ENCODE measurements at places on chromosomes 1 and 21.
A peak's percentile ranks its signal among the peaks of the same experiment; 100 is the strongest.

DNA sequence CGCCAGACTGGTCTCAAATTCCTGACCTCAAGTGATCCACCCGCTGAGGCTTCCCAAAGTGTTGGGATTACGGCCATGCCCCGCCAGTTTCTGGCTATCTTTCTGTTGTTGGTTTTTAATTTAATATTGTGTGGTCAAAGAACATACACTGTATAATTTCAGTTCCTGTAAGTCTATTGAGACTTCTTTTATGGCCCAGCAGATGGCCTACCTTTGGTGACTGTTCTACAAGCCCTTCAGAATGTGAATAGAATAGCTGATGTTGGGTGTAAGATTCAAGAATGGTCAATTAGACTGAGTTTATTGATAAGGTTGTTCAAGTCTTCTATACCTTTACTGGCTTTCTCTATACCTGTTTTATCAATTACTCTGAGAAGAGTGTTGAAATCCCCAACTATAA lies 10.7 kb downstream of the HES2 start:
- no peak for DNase-seq

- DNase-seq: peak; percentile 53
Measured at GRCh38 chr1:225660544-225660946, 7.6 kb upstream of the ENAH start.

DNA sequence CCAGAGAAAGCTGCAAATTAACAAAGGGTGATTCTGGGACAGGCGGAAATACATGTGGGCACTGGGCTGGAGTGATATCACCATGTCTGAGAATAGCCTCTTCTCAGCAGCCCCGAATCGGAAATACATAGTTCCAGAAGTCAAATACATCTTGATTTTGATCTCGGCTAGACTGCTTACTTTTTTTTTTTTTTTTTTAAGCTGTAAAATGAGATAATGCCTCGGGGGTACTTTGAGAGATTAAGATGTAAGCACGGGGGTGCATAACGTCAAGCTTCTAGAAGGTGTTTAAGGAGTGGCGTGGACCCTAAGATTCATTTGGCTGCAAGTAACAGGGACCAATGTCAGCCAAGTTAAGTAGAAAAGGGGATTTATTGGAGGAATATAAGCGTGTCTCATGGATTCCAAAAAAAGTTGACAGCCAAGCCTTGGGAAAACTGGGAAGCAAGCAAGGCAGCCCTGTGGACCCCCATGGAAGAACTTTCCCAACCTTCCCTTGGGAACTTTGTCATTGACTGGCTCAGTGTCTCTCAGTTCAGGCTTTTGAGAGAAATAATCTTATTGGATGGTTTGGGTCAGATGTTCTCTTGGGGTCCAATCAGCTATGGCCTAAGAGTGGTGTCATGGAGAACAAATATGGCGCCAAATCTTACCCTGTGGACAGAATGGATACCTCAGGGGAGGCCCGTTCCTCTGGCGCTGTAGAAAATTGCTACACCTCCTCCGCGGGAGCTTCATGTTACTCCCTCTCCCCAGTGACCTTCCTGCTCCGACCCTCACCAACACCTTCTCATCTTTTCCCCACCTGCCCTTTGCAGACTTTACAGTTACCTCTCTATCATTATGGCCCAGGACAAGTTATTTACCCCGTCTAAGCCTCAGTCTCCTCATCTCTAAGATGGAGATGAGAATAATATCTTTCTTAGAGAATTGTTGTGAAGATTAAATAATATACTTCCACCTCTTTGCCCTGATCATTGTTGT lies 186.6 kb downstream of the KAZN start:
- peak; percentile 49 for DNase-seq

DNA sequence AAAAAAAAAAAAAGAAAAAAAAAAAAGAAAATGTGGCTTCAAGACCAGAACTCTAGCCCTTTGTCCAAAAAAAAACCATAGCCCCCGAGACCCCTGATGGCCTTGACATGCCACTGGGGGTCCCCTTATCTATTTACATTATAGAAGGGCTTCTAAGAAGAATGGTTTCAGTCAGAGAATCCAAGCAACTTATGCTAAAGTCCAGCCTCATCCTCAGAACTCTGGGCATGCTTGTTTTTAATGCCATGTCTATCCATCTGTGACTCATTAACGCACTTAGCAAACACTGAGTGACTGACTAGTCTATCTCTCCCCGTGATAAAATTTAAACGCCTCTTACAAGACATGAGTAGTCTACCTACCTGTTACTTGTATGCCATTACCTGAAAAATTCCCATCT lies 29.3 kb downstream of the ERG start:
- no peak for DNase-seq

DNA sequence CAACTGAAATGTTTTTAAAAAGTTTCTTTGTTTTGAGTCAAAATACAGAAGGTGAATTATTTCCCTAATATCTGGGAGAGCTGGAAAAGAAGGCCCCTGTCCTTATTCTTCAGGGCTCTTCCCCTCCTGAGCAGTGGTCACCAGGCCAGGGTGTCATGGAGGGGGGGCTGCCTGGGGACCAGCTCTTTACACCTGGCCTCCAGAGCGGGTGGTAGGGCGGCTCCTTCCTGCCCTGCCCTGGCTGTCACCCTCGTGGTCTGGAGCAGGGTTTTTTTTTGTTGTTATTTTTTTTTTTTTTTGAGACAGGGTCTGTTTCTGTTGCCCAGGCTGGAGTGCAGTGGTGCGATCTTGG lies 6.6 kb downstream of the SKI start:
- DNase-seq: peak; percentile 37

GRCh38 chr1:208019257-208019656 lies 108.3 kb upstream of the CD34 start:
- DNase-seq: no peak

DNA sequence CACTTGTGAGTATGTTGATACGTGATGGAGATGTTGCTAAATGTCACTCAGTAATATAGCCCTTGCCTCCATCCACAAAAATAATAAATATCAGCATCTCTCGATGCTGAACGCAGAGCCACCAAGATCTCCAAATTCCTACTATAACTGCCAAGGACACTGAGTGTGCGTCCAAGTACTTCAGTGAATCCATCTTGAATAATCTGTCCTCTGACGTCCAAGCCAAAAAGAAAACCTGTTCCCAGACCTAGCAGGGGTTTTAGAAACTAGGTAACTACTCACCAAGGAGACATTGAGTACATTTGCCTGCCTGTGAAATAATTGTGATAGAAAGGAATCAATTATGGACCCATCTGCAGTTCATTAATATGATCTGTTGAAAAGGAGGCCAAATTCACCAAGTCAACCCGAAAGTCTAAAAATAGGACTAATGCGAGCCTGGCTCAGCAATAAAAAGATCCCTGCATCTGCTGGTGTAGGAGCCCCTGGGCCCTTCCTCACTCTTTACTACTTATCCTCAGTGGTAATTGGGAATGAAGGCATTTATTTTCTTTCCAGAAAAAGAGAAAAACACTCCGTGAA lies 226.9 kb upstream of the IRF2BP2 start:
- DNase-seq: no peak

DNA sequence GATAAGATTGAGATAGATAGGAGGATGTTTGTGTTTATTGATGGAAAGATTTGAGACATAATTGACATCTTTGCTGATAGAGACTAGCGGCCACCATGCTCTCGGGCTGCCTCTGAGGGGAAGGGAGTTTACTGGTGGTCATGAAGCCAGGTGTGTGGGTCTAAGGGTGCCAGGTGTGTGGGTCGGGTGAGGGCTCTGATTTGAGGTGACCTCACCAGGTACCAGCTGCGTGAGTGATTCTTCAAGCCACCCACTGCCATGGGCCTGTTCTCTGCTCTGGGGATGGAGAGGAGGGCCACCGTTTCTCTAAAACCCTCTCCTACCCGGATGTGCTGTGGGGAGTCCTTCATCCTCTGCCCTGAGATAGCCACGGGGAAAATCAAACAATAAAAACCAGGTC lies 3.2 kb downstream of the UBASH3A start:
- DNase-seq: no peak

DNA sequence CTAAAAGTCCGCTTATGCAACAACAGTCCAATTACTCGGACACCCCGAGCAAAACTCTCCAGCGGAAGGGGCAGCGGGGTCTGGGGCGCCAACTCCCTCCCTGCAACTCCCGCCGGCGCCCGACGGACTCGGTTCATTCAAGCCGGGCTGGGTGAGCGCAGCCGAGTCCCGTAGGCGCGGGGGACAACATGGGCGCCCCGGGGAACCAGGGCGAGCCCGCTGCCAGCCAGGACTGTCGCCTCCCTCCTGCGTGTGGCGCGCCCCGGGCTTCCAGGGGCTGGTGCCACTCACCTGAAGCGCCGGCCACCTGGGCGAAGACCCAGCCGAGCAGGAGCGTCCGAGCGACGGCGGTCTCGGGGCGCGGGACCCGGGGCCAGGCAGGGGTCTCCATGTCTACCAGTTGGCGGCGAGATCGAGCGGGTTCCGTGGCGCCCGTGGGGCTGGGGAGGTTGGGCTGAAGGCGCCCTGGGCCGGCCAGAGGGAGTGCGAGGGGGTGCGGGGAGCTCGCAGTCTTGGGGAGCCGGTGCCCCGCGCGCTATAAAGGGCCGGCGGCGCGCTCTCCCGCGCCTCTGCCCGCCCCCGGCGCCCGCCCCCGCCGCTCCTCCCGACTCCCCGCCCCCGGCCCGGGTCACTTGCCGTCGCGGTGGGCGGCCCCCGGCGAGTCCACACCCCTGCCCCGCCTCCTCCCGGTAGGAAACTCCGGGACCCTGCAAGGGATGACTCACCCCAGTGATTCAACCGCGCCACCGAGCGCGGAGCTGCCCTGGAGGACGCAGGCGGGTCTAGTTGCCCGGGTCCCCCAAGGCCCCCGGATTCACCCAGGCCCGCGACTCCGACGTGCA lies at the start of gene F3:
F3 (minus strand) TSS at position 514 of the 842 bp plus-strand sequence; CDS start at position 391, 123 bp downstream.
- peak; percentile 81 for DNase-seq

- no peak for DNase-seq
Measured at GRCh38 chr1:145782272-145783099, 41.4 kb downstream of the RNF115 start.

GRCh38 chr1:10361515-10361914 lies 37.3 kb upstream of the PGD start:
- DNase-seq: no peak

GRCh38 chr1:69221524-69221923 lies 346.2 kb upstream of the LRRC7 start:
- peak; percentile 1 for DNase-seq

All from common myeloid progenitor, CD34-positive (primary cell).